ENCODE measurements at places on chromosomes 16 and 17.

DNA sequence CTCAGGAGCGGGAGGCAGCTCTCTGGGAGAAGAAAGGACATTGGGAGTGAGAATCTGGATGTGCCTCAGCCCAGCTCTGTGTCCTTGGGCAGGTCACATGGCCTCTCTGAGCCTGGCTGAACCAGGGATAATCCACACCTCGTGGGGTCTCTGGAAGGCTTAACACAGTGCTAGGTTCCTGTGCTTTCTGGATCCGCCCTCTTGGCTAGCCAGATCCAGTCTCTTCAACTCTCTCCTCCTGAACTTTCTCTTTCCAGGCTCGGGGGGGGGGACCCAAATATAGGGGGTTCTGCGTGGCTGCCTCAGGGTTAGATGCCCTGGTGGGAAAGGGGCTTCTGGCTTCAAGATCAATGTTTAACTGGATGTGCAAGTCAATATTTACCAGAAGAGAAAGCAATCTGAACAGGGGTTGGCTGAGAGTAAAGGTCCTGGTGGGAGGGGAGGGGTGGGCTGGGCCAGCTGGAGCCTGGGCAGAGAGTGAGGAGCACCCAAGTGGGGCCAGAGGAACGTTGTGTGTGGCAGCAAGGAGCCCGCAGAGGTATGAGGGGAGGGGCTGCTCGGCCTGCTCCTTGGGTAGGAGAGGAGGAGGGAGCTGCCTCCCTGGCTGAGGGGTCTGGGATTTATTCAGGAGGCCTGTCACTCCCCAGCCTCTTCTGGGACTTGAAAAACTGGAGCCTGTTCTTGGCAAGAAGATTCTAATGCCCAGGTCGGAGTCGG is at the start of gene SERPINF2:
Gene SERPINF2, plus strand, starts transcription at position 501 of the 717 bp plus-strand sequence. CDS start 2,125 bp downstream, outside the sequence.
- no peak for DNase-seq

DNA sequence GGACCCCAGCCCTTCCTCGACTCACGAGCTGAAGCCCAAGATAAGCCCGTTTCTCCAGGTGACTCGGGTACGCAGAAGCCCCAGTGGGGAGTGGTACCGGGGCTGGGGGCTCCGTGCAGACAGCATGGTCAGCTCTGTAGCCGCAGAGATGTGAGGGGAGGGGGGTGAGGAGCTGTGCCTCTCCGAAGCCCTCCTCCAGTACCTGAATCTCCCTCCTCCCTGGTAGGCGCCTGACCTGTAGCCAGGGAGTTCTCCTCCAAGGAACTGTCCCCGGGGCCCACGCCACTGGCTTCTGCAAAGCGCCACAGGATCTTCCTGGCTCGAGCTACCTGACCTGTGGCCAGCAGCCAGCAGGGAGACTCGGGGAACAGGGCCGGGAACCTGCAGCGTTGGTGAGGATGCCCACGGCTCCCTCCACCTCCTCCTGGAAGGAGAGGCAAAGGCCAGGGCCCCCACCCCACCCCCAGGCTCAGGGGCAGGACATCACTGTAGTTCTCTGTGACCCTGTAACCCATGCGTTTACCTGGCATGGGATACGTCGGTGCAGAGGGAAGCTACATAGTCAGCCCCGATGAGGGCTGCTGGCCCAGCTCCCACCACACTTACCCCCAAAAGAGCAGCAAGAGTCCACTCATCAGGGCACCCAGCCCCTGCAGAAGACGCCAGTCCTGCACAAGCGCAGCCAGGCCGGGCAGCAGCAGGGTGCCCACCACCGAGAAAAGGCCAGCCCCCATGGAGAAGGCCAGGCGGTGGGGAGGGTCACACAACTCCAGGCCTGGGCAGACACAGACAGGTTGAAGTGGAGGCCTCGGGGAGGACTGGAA is 1.7 kb downstream of the SLC22A31 start:
- no peak for DNase-seq

DNA sequence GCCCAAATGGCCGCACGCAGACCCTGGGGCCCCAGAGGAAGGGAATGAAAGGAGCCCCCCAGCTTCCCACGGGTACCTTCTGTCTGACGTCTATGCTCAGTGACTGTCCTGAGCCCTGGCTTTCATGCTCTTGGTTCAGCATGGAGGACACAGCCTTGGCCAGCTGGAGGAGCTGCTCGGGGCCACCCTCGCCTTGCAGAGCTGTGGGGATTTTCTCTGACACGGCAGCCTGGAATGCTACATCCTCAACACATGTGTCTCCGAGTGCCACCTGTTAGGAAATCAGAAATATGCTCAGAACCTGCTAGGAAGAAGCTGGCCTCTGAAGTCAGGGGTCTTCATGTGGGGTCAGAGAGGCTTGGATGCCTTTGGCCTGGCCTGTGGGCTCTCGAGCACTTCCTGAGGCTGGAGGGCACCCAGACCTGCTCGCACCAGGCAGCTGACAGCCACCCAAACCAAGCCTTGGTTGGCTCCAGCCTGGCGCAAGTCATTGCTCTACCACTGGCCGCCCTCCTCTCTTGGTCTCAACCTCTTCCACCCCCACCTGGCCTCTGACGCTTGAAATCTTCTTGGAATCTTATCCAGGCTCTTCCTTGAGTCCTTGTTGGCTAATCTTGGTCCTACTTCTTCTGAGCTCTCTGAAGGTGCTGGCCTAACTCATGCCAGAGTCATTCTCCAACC is 63.7 kb upstream of the BCO1 start:
- no peak for DNase-seq

DNA sequence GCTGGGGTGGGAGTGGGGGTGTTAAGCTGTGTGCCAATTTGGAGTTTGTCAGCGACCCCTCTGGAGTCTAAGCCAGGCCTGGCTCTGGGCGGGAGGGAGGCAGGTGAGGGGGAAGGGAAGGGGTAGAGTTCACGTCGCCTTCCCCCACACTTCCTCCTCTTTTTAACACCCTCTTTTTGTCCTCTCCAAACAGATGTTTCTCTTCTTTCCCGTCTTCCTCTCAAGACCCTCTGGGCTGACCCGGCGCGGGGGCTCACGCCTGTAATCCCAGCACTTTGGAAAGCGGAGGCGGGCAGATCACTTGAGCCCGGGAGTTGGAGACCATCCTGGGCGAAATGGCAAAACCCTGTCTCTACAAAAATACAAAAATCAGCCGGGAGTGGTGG is 3.3 kb downstream of the HOXB1 start:
- no peak for DNase-seq

GRCh38 chr17:80774146-80774545 is 217.5 kb upstream of the CHMP6 start:
- DNase-seq: no peak

GRCh38 chr17:146546-146945 is 9.2 kb downstream of the SCGB1C2 start:
- DNase-seq: no peak

DNA sequence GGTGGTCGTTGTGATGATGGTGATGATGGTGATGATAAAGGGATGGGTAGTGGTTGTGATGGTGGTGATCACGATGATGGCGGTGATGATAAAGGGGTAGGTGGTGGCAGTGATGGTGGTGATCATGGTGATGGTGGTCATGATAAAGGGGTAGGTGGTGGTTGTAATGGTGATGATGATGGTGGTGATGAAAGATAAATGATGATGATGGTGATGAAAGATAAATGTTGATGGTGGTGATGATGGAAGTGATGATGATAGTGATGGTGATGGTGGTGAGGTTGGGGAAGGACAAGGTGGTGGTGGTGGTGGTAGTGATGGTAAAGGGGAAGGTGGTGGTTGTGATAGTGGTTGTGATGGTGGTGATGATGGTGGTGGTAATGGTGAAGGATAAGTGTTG is 13.9 kb downstream of the CDH5 start:
- DNase-seq: no peak

GRCh38 chr17:28206292-28206691 is 112.7 kb upstream of the TMEM97 start:
- no peak for DNase-seq
